ENCODE measurements at places on chromosomes 11 and 22.

DNA sequence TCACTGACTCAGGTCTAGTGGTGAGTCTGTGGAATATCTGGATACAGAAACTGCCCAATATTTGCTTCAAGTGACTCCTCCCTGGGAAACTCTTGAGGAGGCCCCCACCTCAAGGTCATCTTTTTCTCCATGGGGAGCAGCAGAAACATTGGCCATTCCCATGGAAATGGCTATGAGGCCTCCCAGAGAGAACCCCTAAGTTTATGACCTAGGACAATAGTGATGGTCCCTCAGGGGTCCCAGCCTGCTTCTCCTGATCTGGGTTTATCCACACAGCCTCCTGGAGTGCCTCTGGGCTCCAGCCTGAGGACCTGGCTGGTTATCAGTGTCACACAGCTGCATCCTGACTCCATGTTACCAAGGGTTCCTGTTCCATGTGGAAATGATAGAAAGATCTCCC, 131.2 kb downstream of the ZNF280B start:
- no peak for DNase-seq

- DNase-seq: peak; percentile 60
Observed at GRCh38 chr11:10653946-10654810, 39.4 kb downstream of the IRAG1 start.

- no peak for DNase-seq
Observed at GRCh38 chr11:122785031-122785541, 53.2 kb upstream of the CRTAM start.

GRCh38 chr22:45877036-45877380, 100.0 kb downstream of the WNT7B start:
- no peak for DNase-seq

DNA sequence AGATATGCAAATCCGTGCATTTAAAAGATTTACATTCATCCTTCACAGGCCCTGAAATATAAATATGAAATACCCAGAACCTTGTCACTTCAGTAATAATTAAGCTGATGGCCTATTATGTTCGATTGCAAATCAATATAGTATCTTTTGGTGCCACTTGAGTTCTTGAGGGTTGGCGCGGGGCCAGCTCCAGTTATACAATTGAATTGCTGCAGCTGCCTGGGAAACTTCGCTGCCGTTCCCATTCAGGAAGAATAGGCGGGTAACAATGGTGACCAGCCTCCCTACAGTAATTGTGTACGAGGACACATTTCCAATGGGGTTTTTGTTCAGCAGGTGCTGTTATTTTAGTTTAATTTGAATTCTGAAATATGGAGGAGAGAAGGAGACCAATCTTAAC, 451.2 kb downstream of the INSC start:
- no peak for DNase-seq

DNA sequence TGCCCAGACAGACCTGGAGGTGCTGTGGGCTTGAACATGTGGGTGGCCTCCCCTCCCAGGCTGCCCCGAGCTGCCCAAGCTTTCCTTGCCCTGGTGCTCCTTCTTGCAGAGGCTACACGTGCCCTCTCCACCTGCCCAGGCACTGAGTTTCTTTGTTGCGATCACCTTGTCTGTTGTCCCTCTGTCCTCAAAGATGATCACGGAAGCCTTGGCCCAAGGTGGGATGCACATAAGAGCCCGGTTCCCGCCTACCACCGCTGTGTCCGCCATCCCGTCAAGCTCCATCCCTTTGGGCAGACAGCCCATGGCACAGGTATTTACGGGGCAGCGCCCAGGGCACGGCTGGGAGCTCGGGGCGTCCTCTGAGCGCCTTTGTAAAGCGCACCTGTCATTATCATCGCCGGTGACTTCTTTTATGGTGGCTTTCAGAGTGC, 67.5 kb downstream of the MED15 start:
- DNase-seq: no peak

DNA sequence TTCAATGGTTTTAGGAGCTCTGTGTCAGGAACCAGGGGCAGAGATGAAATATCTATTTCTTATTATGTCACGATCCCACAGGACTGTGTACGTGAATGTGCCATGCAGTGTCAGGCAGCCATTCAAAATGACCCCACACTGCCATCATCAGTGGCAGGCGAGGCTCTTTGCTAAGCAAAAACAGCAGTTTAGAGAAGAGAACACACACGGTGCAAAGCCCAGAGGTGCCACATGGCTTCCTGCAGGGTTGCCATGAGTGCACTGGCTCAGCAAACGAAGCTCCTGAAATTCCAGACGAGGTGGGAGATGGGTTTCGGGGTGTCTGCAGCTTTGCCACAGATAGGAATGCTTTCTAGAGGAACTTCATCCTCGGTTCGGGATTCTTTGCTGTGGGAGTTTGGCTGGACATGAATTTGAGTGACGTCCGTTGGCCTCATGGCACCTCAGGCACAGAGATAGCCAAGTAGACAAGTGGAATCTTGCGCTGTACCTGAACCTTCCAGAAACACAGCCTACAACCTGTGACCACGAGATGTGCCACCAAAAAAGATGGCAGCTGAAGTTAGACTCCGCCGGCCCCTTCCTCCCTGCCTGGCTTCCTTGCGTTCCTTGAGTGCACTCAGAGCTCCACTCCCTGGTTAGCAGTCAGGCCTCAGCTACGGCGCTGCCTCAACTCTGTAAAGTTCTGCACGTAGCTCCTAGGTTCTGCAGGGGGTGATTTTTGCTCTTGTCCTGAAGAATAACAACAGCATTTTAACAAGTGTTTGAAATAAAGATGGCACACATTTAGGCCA, 7.8 kb upstream of the ZBED4 start:
- no peak for DNase-seq

DNA sequence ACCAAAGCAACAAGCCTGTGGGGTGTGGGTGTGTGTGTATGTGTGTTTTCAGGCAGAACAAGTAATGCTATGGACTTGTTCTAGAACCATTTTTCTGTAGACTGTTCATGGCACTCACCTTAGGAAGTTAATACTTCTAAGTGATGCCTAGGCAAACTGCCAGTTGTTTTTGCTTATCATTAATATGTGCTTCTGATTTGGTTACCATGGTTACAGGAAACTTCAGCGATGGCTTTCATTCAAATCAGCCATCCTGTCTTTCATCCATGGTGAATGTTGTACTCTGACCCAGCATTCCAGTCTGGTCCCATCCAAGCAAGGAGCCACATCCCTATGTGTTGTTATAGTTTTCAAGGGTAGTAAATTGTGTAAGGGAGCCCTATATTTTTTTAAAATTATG, 49.8 kb upstream of the ARHGAP20 start:
- DNase-seq: no peak

- no peak for DNase-seq
Observed at GRCh38 chr11:115008799-115009198, 330.5 kb downstream of the NXPE2 start.

DNA sequence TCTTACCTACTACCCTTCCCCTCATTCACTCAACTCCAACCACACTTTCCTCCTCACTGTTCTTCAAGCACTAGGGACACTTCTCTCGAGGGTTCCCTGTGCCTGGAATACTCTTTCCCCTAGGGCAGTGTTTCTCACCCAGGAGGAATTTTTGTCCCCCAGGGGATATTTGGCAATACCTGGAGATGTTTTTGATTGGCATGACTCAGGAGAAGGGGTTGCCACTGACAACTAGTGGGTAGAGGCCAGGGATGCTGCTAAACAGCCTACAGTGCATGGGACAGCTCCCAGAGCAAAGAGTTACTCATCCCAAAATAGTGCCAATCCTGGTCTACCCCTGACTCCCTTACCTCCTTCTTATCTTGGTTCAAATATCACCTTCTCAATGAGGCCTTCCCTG, 40.0 kb downstream of the BTG4 start:
- DNase-seq: no peak

DNA sequence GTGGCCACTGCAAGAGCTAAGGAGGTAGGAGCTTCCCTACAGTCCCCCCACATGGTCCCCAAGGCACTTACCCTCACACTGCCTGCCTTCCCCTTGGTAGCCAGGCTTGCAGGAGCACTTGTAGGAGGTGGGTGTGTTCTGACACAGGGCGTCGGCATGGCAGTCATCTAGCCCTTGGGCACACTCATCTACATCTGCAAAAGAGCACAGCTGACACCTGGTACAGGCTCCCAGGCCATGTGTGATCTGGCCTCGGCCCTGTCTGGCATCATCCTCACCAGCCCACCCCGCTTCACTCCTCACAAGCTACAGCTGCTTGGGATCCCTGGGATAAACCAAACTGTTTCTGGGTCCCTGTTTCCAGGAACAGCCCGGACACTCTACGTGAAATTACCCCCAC, 1.8 kb downstream of the SCUBE2 start:
- DNase-seq: no peak

DNA sequence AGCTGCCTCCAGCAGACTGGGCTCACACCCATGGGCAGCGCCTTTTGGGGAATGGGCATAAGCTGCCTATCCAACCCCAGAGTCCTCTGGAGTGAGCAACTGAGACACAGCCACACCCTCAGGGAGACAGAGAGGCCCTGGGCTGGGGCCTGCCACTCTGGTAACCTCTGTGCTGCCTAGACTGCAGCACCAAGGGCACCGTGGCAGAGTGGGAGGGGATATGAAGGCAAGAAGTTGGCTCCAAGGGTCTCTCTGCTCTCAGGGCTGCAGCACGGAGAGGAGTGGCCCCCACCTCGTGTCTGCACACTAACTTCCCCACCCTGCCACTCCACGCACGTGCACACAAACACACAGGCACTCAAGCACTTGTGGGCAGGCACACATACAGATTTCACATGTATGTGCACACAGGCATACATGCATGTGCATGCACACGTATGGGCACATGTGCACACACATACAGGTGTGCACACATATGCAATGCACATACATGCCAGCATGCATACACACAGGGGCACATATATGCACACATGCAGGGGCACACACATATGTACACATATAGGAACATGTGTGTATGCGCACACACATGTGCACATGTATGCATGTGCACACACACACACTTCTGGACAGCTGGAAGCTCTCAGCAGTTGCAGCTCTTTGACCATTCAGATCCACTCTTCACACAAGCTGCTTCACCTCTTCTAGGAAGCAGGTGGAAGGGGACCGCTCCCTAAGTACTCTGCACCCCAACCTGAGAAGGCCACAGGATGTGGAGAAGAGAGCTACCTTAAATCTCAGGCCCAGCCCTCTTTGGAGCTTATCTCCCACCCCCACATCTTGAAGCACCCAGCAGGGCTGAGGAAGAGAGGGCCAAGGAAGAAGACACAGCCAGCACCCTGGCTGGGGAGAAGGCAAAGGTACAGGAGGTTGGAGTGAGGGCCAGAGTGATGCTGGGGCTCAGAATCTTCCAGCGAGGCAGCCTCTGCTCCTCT, 4.3 kb downstream of the IGSF9B start:
- DNase-seq: no peak

DNA sequence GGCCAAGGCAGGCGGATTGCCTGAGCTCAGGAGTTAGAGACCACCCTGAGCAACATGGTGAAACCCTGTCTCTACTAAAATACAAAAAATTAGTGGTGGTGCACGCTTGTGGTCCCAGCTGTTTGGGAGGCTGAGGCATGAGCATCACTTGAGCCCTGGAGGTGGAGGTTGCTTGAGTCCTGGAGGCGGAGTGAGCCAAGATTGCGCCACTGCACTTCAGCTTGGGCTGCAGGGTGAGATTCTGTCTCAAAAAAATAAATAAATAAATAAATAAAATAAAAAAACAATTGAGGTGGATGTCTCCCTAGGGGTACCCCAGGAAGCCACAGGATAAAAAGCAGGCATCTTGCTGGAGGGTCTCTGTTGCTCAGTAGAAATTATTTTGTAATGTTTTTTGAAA, 14.1 kb downstream of the PTPRJ start:
- DNase-seq: no peak

- no peak for DNase-seq
Observed at GRCh38 chr11:119592642-119593041, 136.4 kb downstream of the NECTIN1 start.

DNA sequence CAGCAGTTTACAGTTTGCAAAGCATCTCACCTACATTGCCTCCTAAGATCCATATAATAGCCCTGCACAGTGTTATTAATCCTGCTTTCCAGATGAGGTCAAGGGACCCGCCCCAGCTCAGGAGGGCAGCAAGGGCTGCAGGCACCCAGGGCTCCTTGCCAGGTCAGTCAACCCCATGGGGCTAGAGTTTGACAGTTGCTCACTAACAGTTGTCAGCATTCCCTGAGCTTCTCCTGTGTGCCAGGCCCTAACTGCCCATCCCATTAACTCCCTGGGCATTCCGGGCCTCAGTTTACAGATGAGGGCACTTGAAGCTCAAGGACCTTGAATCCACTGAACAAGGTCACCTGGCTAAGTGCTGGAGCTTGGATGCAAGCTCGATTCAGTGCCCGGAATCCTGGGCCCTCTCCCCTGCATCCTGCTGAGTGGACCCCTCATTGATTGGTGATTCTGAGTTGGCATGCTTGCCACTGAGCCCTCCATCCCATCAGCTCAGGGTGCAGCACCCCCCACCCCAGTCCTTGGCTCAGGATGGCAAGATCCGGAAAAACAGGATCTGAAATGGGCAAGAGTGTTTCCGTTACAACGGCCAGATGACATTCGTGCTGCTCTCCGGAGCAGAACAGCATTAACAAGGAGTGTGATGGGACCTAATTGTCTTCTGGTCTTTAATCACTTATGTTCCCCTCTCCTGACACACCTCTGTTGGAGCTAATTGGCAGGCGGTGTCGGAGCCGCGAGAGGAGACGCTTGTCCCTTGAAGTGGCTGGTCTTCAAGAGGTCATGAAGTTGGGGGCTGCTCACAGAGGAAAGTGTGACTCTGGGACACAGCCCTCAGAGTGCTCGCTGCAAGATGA, 87.4 kb upstream of the SHISAL1 start:
- DNase-seq: no peak

DNA sequence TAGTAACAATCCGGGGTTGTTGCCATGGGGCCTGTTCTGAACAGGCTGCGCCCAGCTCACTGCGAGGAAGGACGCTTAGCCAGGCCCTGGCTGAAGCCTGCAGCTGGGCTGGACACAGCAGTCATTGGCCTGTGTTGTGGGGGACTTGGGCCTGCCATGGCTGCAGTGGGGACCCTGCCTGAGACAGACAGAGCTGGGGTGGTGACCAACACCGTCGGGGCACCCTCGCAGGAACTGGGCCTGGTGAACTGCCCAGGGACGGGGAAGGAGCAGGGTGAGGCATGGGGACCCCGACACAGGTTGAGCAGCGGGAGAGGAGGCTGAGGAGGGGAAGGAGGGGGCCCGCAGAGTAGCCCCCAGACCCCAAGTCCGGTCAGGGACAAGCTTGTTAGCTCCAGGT, 8.9 kb downstream of the PHLDA2 start:
- DNase-seq: no peak

- DNase-seq: no peak
Observed at GRCh38 chr11:114784216-114784615, 105.9 kb downstream of the NXPE2 start.

DNA sequence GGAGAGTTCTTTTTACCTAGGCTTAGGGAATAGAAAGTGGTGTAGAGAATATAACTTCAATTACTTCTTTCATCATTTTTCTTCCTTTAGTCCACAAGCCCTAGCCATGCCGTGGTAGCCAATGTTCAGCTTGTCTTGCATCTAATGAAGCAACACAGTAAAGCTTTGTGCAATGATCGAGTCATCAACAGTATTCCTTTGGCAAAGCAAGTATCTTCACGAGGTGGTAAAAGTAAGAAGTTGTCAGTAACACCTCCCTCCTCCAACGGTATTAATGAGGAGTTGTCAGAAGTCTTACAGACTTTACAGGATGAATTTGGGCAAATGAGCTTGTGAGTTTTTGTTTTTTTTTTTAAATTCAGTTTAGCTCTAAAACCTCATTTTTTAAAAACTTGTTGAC, 37.4 kb downstream of the CEP57 start:
- no peak for DNase-seq

Data from RPMI8226 (cell line).